Activated CD4-positive, alpha-beta memory T cell treated with anti-CD3 and anti-CD28 coated beads, Interleukin-2, amount 10 ng/mL, durations not matched to agents 7 days and 5 days (primary cell): ENCODE measurements at places on chromosomes 11 and 22. TPM values are rescaled to one million over a fixed set of nuclear protein-coding genes. Genes with fewer than 3 reads are reported as not detected.

ART1 gene
- total RNA-seq: not detected

DNA sequence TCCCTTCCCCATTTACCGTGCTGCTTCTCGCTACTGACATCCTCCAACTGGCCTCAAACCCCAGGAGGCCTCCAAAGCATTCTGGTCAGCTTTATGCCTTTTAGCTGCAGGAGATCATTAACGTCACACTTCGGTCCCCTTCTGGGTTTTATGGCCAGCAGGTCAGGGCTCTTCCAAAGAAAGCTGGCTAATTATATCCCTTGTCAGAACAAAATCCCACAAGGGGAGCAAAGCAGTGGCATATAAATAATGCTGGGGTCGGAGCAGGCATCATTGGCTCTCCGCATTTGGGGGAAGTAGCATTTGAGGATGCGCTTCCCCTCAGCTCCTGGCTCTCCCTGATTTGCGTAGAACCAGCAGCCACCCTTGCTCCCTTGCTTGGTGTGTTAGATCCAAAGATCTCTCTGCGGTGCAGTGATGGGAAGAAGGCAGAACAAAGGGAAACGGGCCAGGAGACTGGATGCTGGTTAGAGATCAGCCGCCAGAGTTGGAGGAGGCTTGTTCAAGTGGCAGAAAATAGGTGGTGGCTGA, 117.4 kb downstream of the DBX1 start:
- DNase-seq: no peak

GRCh38 chr22:42697542-42698013, 23.1 kb downstream of the A4GALT start:
- DNase-seq: no peak

- no peak for DNase-seq
These were observed 9.4 kb upstream of the ANO3 start for GRCh38 chr11:26322335-26323067.

CLCF1 gene
- total RNA-seq: 0.71 TPM

EHF gene
- not detected for total RNA-seq

TENM4 gene
- total RNA-seq: not detected

DNA sequence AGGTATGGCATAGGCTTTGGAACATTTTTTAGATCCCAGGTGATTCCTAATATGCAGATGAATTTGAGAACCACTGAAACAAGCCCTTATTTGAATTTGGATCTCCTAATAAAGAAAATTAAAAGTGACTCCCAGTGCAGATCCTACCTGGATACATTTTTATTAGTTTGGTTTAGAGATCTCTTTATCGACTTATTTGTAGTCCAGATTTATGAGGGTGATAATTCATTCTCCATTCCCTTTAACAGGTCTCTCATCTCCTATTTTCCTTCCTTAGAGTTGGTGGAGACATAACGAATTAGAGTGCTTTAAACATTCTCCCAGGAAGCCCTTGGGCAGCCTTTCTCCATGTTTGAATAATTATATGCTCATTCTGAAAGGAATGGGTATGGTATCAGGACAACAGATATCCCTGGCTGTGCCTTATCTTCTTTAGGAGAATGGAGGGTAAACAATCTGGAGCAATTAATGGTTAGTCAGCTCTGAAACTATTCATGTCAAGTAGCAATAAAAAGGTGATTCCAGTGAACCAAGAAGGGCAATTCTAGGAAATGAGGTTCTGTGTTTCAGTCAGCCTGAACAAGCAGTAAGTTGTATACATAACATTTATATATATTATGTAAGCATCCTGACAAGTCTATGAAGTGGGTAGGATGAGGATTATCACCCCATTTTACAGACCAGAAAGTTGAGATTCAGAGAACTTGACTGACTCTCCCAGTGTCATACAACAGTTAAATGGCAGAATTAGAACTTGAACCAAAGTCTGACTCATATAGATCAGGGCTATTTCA, 53.9 kb upstream of the RCE1 start:
- no peak for DNase-seq

MIOX gene
- 0.48 TPM for total RNA-seq

GRCh38 chr11:110000031-110000502, 93.1 kb upstream of the ZC3H12C start:
- no peak for DNase-seq

ANKRD42 gene
- total RNA-seq: 1.7 TPM

SCN4B gene
- total RNA-seq: not detected

DNA sequence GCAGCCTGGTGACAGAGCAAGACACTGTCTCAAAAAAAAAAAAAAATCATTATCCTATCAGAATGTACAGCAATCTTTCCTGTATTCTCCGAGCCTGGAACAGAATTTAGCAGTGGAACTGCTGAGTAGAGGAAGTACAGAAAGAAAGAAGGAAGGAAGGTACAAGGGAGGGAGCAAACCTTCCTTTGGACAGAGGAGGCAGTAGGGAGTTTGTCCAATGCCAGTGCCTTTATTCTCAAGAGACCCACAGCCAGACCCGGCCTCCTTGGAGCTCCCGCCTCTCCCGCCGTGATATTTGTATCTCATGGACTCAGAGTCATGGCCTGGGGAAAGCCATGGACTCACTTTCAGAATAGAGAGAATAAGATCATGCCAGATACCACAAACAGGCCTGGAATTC, 37.7 kb upstream of the LRRC55 start:
- no peak for DNase-seq

GRCh38 chr22:46036558-46037408, 59.8 kb upstream of the WNT7B start:
- DNase-seq: peak; percentile 62

GRCh38 chr22:45291931-45292290, 7.2 kb downstream of the UPK3A start:
- DNase-seq: no peak

DNA sequence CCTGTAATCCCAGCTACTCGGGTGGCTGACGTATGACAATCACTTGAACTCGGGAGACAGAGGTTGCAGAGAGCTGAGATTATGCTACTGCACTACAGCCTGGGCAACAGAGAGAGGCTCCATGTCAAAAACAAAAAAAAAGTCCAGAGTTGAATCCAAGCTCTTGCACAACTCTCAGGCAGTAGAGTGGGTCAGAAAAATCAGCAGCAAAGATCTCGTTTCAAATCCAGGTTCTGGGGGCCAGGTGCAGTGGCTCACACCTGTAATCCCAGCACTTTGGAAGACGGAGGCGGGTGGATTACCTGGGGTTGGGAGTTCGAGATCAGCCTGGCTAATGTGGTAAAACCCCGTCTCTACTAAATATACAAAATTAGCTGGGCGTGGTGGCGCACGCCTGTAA, 24.9 kb downstream of the CLPB start:
- no peak for DNase-seq

CSNK2A3 gene
- 1.9 TPM for total RNA-seq

GRCh38 chr11:69229511-69229910, 64.4 kb upstream of the MYEOV start:
- no peak for DNase-seq

DNA sequence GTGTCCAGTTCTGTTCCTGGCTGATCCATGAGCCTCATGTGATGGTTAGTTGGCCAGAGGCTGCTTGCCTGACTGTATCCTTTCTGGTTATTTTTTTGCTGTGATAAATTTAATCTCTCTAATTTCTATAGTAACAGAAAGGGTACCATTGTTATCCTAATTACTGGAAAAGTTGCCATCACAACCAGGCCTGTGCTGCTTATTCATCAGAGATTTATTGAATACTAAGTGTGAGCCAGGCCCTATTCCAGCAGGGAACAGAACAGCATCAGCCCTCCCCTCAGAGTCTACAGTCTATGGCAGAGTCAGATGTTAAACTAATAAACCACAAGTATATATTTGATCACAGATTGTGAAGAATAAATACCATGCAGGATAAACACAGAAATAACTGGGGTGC, 86.8 kb downstream of the DEPDC5 start:
- DNase-seq: no peak

GRCh38 chr11:94127638-94128037, 1.0 kb upstream of the PANX1 start:
- DNase-seq: no peak

DNA sequence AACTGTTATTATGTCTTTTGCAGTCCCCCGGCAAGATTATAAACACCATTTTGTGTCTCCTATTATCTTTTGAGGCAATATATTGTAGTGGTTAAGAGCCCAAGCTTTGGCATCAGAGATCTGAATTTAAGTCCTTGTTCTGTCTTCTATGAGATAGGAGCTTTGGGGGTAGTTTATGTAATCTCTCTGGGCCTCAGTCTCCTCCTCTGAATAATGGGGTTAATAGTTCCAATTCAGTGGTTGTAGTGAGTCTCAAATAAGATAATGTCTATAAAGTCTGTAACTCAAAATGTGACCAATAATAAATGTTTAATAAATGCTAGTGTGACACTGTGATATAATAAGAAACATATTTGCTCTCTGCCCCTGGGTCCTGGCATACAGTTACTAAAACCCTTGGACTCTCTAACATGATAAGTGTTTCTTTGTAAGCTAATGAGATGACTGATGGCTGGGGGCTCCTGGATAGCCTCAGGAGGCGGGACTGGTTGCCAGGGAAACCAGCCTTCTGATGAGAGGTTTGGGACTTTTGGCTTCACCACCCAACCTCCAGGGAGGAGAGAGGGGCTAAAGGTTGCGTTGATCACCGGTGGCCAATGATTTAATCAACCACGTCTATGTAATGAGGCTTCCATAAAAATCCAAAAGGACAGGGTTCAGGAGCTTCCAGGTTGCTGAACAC, 183.4 kb upstream of the MTMR2 start:
- DNase-seq: no peak

TIGD3 gene
- 0.58 TPM for total RNA-seq

- no peak for DNase-seq
These were observed 90.7 kb downstream of the C11orf87 start for GRCh38 chr11:109512680-109513079.

DNA sequence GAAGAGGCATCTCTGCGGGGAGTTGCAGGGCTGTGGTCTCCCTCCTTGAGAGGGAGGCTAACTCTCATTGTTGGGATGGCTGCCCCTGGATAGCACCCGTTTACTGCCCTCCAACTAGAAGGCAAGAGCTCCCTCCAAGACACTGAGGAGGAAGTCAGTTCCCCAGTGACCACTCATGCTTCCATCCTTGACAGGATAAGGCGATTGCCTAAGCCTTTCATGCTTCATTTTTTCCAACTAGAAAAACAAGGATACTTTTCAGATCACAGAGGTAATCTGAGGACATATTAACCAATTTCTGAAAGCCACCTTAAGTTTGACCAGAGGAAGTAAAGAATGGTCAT, 186.6 kb downstream of the MAML2 start:
- DNase-seq: no peak

OR52K1 gene
- not detected for total RNA-seq

FGF19 gene
- total RNA-seq: not detected

- DNase-seq: no peak
These were observed 29.5 kb downstream of the APOL5 start for GRCh38 chr22:35746946-35747703.

SGSM1 gene
- total RNA-seq: 0.35 TPM

LRRC4C gene
- total RNA-seq: not detected

DNA sequence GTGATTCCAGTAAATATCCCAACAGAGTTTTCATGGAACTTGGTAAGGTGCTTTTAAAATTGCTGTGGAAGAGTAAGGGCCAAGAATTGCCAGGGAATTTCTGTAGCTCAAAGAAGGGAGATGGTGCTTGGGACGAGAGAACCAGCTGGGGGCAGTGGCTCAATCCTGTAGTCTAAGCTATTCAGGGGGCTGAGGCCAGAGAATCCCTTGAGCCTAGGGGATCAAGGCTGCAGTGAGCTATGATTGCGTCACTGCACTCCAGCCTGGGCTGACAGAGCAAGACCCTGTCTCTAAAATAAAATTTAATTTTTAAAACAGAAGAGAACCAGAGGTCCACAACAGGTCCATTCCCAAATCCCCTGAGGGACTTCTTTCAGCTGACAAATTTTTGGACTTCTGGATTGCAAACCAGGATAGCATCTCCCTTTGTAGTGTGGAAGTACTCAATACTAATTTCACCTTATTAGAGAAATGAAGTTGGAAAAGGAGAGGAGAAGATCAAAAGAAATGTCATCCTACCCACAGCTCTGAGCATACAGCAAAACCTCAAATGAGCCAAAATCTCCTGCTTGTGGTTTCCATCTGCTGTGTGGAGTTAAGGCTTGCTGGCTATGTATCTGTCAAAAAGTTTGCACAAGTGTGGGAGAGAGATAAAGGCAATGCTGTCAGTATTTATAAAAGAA, 59.2 kb upstream of the CLPB start:
- DNase-seq: no peak
